Activated T-helper 2 cell treated with anti-CD3 and anti-CD28 coated beads, Interferon-gamma antibody, Interleukin-2, Interleukin-4, amounts not matched to agents 10 μg/mL and 5 μg/mL and 100 μg/mL, durations not matched to agents 14 hours and 24 hours and 36 hours (primary cell): ENCODE measurements at places on chromosomes 7 and 10. TPM values are rescaled to one million over a fixed set of nuclear protein-coding genes. Genes with fewer than 3 reads are reported as not detected.

DNA sequence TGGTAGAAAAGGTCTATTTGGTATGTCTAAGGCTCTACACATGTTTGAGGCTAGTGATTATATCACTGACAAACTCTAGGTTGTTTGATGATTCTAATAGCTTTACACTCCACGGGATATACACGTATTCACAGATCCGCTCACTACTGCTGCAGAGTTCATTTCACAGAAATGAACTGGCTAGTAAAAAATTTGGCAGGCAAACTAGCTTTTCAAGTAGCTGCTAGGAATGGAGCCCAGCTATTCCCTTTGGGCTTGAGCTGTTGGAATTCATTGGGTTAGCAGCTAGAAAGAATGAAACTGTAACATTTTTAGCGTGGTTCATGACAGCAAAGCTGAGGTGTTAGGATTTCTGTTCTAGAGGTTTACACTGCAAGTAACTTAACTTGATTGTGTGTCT is 37.6 kb downstream of the R3HCC1L start:
- DNase-seq, result no peak

GRCh38 chr7:117143580-117143979 is 179.3 kb downstream of the WNT2 start:
- DNase-seq, result no peak

The NXPH1 gene
- total RNA-seq, result not detected in 2 replicates

- DNase-seq, result no peak
Measured at GRCh38 chr10:56653289-56653688, 292.2 kb upstream of the ZWINT start.

DNA sequence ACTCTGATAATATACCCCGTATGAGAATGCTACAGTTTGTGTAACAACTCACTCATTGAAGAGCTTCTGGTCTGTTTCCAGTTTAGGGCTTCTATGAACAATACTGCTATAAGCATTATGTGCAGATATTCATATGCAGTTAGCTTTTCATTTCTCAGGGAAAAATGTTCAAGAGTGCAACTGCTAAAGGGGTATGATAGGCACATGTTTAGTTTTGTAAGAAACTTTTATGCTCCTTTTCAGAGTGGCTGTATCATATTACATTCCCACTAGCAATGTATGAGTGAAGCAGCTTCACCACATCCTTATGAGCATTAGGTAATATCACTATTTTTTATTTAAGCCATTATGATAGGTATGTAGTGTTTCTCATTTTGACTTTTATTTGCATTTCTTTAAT is 182.6 kb upstream of the CXCL12 start:
- no peak for DNase-seq

The EVX1 gene
- total RNA-seq, result not detected in 2 replicates

The OR2A42 gene
- total RNA-seq, result 0.09 TPM in 1 of 2 replicates, not detected in the other
